Activated CD4-positive, CD25-positive, alpha-beta regulatory T cell (primary cell): ENCODE measurements at places on chromosomes 11 and 22.

GRCh38 chr11:35323076-35323868 is 96.1 kb downstream of the SLC1A2 start:
- DNase-seq: no peak

- no peak for DNase-seq
These were observed 2.0 kb upstream of the LMO2 start for GRCh38 chr11:33893711-33894397.

DNA sequence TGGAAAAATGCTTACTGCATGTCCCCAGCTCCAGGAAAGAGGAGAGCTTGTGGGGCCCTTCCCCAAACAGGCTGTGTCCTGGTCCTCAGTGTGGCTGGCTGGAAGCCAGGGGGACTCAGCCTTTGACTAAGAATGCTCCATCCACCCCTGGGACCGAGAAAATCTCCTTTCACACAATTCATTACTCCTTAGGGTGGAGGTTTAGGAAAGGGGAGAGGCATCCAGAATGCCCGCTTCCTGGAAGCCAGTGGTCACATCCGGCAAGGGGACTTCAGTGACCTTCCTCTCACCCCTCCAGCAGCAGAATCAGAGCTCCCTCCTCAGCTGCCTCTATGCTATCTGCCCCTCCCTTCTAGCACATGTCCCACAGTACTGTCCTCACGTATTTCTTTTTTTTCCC is 21.9 kb downstream of the ATG16L2 start:
- DNase-seq: no peak

DNA sequence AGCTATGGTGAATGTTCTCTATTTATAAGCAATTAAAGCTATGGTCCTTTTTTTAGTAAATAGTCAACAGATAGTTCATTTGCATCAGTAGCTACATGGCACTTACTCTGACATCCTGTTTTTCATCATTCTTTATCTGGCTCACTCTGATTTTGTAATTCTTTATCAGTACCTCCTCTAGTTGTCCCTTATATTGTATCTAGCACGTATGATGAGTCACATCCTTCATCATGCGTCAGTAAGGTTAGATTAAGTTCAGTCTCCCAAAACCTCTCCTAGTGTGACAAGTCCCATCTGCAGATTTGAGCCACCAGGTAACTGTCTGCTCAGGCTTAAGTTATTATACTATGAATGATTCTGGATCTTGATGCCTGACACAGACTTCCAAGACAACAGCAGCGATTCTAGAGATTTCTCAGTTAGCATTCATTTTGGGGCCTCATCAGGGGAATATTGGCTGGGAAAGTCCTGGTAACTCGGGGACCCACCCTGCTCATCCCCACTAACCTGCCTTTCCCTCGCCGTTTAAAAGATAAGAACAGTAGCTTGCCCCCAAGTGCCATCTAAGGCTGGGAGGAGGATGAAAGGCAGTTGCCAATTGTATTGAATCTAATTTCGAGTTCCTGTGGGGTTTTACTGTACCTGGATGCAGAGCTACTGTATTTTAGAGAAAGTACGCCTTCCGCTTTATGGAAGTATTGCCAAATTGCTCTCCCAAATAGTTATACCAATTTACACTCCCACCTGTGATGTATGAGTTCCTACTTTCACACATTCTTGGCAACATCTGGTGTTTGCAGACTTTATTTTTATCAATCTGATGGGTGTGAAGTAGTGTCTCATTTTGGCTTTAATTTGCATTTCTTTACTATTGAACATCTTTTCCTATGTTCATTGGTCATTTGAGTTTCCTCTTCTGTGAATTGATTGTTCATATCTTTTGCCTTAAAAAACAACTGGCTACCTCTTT is 55.9 kb downstream of the ZC3H12C start:
- no peak for DNase-seq

DNA sequence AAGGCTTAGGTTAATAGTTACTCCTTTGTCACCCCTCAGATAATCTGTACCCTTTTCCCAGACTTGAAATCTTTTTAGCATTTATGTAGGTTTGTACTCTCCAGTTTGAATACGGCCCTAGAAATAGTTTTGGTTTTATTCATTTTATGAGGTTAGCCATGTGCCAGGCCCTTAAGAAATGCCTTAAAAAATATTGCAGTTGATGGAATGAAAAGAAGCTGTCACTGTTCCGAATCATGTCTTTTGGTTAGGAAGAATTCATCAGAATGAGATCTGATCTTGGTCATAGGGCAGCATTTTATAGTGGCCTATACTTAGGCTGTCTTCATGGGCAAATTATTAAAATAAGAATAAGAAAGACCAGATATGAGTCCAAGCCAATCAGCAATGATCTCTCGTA is 14.8 kb upstream of the PRSS23 start:
- no peak for DNase-seq
